Stimulated activated CD8-positive, alpha-beta memory T cell treated with anti-CD3 and anti-CD28 coated beads, Interleukin-4, amount 100 ng/mL, for 1 hour (primary cell): ENCODE measurements at places on chromosomes 3 and 15.

- DNase-seq, result no peak
Observed at GRCh38 chr3:41274944-41275668, 75.8 kb downstream of the CTNNB1 start.

DNA sequence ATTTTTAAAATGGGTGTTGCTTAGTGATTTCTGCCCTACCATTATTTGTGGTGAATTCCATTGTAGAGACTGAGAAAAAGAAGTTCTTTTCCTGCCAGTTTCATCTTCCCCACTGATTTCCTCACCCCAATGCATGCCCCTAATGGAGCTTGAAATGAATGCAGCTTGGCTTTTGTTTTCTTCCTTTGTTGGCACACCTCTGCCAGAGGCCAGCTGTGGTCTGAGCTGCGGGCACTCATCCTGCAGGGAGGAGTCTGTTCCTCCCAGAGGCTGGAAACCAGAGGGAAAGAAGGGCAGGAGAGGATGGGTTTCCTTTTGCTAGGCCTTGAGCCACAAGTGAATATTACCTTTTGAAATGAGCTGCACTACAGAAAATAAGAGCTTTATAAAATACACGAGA is 9.3 kb upstream of the ST8SIA2 start:
- no peak for DNase-seq

DNA sequence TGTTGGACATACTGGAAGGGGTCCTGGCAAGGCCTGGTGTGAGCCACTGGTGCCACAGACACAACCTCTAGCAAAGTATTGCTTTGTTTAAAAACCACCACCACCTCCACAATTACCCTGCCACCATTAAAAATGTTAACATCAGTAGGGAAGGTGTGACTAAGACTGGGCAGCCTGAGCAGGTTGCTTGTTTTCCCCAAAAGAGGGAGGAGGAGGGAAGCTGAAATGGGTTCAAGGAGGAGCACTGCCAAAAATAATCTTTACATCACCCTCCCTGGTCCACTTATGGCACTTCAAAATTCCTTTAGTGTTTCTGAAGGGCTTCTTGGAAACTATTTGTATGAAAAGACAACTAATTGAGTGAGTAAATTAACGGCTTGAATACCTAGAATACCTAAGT is 99.8 kb upstream of the FGF7 start:
- DNase-seq, result no peak

GRCh38 chr3:137325170-137325569 is 367.4 kb downstream of the IL20RB start:
- DNase-seq, result no peak

DNA sequence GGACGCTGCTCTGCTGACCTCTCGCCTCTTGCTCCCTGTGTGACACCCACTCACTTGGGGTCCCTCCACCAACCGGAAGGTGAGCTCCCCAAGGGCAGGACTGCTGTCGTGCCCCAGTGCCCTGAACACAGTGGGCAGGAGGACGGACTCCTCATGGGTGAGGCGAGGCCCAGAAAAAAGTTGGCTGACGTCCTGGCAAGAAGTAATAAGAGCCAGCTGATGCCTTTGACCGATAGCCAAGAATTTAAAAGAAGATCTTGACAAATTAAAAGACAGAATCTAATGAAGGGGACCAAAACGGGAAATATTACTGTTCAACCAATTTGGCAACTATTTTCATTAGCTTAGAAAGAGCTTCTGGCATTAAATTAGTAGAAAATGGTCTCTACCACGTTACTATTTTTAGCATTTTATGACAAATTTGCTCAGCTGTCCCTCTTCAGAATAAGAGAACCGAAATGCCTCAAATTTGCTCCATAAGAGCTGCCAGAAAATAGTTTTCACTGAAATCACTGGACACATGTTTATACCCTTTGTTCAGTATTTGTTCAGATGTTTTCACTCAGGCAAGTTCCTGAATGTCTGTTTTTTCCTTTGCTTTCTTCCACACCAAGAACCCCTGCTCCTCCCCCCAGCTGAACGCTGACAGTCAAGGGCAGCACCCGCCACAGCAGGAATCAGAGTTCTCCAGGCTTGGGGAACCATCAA is 60.5 kb downstream of the XXYLT1 start:
- DNase-seq, result no peak

DNA sequence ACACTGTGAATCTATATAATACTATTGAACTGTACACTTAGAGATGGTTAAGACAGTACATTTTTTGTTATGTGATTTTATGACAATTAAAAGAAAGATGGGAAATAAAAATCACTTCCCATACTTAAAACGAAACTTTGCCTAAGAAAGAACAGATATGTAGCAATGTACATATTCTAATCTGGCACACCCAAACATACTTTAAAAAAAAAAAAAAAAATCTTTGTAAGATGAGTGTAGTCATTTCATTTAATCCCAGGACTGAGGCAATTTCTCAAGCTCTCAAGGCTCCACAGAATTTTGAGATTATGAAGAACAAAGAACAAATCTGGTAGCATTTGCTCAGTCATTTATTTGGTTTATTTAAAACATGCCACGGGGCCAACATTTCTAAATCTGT is 40.3 kb upstream of the FEZF2 start:
- DNase-seq, result no peak

GRCh38 chr3:66483409-66483906 is 17.4 kb downstream of the LRIG1 start:
- DNase-seq, result no peak

DNA sequence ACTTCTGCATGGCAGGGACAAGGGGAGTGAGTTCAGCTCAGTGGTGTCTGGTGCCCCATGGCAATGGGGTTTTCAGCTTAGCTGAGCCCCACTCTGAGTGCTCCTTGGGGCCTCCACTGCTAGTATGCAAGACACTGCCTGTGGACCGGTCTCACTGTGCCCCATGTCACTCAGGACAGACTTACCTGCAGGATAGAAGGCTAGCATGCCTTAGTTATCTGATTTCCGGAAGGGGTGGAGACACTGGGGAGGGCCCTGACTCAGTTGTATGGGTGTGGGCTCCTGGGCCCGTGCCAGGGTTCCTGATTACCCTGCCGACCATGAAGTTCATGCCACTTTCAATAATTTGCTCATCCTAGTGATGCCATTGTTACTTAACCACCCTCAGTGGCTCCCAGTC is 4.3 kb upstream of the SLC6A20 start:
- no peak for DNase-seq

DNA sequence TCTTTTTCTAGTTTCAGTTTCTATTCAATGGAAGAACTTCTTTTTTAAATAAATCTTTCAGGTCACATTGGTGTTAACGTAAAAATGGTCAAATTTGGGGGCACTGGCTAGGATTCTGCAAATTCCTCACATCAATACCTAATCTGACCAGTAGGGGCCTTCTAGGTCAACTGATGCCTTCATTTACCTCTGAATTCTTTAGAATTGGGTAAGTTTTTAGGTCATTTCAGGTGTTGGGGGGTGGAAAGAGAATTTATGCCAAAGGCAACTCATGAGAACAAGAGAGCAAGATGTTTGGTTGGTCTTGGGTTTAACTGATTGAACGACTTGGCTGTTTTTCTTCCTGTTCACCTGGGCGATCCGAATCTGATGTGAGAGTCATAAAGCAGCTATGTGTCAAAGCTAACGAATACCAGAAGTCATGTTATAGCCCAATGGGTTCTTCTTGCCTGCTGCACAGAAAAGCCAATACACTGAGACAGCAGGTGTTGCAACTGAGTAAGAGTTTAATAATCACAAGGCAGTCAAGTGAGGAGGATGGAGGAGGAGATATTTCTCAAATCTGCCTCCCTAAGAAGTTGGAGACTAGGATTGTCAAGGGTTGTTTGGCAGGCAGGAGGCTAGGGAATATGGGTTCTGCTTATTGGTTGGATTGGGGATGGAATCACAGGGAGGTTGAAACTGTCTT is 15.3 kb downstream of the LRRC49 start:
- DNase-seq, result no peak

DNA sequence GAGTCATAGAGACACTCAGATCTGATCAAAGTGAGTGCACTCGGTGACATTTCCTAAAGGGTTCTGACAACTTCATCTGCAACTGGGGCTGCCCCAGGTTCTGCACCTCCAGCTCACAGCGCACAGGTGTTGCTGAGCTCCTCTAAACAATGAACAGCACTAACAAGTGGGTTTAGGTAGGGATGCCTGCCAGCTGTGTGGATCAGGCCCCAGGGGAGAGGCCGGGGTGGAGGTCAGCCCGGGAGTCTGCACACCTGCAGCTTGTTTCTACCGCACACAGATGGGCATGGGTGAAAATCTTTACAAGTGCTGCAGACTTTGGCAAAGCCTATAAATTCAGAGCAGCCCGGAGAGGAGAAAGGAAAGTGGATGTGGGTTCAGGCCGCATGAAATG is 355 bp downstream of the FBXW12 start:
- DNase-seq, result no peak

GRCh38 chr15:82937712-82938058 is 14.8 kb downstream of the HOMER2 start:
- DNase-seq, result no peak

DNA sequence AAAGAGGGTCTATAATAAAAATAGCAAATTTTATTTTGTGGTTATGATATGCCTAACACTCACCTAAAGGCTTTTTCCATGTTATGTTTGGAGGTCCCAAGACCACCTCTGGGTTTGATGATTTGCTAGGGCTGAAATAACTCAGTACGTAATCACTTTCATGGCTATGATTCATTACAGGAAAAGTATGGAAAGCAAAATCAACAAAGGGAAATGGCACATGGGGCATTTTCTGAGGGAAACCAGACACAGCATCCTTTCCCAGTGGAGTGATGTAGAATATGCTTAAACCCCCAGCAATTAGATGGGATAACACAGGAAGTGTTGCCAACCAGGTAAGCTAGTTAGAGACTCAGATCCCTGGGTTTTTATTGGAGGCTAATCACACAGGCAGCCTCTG is 701.6 kb upstream of the CBLB start:
- no peak for DNase-seq

DNA sequence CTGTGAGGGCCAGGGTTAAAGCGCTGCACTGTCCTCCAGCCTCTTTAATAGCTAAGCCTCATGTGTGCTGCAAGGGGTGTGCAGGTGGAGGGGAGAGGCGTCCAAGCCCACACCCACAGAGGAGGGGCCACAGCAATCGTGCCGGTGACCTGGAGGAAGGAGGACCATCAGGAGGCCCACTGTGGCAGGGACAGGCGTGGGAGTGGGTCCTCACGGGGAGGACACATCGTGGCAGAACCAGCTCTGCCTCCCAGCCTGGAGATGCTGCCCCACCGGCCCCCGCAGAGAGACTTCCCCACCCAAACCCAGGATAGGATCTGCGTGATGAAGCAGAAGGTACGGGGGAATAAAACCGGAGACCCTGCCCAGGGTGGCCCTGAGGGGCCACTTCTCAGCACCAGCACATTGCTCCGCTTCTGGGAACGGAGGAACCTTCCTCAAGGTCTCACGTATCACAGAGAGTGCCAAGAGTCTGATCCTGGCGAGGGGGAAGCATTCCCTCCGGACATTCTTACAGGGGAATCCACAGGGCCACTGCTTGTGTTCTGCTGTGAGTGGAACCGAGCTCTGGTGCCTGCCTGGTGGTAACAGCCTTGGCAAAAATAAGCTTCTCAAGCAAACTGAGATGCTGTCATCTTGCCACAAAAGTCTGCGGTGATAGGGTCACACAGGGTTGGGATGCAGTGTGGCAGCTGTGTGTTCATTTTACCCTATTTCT is 199.8 kb downstream of the XXYLT1 start:
- DNase-seq, result no peak

DNA sequence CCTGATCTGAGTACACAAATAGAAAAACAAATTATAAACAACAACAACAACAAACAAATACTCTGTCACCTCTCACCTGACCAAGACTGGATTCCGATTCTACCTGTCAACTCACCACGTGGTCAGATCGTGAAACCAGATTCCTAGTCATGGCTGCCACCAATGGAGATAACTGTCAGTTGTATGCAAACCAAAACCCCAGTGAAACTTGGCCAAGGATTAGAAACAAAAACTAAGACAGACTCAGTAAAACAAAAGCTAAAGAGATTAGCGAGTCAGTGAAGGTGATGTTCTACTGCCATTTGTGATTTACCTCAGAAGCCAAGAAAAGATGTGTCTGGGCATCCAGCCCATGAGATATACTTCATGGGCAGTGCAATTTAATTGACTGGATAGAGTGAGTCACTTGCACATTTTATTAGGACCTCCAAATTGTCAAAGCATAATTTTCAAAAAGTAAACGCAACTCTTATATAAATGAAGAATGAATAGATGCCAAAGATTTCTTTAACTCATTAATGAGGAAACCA is 31.1 kb downstream of the PHLDB2 start:
- no peak for DNase-seq

DNA sequence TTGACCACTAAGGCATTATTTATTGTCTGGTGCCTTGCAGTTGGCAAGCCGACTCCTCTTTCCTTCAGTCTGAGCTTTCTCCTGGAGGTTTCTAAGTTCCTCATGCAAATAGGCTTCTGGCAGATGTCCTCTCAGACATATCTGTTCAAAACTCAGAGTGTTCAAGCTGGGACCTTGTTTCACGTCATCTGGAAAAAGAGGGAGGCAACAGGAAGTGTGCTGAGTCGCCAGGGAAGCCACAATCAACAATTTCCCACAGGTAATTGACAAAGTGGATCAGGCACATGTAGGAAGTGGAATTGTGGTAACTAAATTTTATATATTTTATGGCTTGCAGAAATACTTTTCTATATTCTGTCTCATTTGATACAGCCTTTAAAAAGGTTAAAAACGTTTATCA is 14.6 kb downstream of the SCG5 start:
- DNase-seq, result no peak

- peak; percentile 5 for DNase-seq
Observed at GRCh38 chr3:176872771-176873209, 324.5 kb downstream of the TBL1XR1 start.

DNA sequence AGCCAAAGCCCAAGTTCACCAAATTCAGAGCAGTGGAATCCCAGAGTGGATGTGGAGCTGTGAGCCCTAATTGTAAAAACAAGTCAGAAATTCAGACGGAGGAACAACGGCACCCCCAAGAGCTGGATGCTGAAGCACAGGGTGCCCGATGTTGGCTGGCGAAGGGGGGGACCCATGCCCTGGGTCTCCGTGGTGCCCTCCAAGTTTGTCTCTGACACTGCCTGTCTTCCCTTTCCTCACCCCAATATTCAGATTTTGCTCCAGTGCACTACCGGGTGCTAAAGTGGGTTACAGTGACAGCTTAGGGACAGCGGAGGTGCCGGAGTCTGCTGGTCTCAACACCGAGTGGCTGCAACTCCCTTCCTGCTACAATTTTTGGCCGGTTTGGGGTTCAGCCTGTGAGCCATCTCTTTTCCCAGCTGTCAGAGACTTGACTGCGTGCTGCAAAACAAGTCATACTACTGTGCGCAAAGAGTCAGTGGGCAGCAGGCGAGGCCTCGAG is 6.6 kb downstream of the GRIP2 start:
- no peak for DNase-seq

DNA sequence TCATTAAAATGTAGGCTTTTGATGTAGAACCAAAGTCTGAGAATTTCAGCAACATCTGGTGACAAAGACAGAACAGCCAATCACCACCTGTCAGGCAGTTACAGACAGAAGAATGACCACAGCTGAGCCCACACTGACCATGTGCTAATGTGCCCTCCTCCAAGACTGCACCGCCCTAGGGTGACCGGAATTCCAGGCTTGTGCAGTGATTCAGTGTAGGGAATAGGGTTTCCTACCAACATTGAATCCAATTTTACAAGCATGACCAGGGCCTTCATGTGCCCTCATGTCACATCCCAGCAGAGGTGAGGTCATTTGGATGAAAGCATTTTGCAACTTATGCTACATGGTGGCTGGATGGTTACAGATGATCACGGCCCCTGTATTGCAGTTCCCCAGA is 412.5 kb downstream of the SOX2 start:
- DNase-seq, result no peak

GRCh38 chr3:189277711-189278110 is 105.9 kb downstream of the TPRG1 start:
- DNase-seq, result no peak
